ENCODE measurements at places on chromosomes 5 and 9.

DNA sequence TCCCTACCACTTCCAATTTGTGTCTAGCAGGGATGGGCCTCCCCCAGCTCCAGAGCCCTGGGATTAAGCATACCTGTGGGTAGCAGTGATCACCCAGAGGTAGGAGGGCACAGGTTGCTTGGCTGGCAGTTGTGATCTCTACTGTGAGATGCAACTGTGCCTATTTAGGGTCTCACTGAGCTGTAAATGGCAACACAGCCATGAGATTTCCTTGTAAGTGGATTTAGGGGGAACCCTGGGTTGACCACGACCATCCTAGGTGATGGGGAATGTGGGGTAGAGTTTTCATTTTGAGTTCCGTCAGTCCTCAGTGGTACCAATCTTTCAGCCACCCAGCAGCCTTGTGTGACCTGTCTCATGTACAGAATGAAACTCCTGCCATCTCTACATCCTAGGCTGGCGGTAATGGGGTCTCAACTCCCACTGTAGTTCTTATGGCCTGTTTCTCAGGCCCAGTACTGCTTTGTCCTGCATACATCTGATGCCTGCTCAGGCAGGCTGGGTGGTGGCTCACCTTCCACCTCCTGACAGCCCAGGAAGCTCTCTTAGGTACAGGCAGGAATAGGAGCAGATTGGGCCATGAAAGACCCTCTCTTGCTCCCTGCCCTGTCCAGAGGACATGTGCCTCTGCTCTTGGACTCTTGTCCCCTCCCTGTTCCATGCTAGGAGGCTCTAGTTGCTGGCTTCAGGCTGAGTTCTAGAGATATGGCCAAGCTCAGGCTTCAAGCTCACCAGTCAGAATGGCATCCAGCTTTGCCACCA is 8.1 kb downstream of the HNRNPAB start:
- DNase-seq = no peak

DNA sequence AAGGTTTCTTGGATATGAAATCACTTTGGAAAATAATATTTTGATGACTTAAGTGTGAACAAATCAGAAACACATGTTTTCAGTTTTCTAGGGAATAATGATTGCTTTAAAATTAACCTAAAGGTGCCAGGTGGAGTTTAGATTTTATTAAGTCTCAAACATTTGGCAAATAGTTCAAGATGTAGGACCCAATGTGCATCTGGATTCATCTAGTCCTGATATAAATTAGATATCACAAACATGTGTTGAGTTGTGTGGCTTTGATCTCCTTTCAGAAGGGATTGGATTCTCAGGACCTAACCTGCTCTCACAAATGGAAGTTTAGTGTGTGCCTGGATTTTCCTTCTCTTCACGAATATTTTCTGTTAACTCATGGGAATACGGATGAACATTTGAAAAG is 291.4 kb upstream of the ISL1 start:
- DNase-seq = no peak

GRCh38 chr9:16057541-16057940 is 504.7 kb downstream of the CCDC171 start:
- no peak for DNase-seq

DNA sequence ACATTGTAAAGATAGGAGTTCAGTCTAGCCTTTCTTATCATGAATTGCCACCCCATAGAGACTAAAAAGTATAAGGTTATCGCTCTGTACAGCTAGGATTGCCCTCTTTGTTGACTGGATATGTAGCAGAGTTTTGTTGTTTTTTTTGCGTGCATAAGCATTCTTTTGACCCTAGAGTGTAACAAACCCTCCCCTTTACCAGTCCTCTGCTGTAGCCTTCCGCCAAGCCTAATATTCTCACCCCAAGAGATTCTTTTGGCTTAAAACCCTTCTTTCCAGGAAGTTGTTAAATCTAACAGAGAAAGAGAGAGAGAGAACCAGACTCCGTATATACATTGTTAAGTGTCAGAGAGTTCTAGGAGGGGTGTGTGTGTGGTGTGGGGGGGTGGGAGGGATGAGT is 113.9 kb downstream of the FGF1 start:
- DNase-seq = no peak

- DNase-seq = no peak
Measured at GRCh38 chr9:77865385-77866047, 166.1 kb downstream of the GNAQ start.

DNA sequence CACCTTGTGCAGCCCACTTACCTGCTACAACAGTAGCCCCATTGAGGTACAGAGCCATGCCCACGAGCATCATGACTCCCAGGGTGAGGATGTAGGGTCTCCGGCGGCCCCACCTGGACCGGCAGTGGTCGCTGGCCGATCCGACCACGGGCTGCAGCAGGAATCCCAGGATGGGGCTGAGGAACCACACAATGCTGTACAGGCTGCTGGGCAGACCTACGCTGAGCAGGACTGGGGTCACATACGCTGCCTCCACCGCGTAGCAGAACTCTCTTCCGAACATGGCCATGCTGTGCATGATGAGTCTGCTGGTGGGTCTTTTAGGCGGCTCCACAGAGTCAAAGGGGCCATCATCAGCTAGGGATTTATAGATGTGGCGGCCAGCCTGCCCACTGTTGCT is 315 bp downstream of the SLC45A2 start:
- DNase-seq = no peak

DNA sequence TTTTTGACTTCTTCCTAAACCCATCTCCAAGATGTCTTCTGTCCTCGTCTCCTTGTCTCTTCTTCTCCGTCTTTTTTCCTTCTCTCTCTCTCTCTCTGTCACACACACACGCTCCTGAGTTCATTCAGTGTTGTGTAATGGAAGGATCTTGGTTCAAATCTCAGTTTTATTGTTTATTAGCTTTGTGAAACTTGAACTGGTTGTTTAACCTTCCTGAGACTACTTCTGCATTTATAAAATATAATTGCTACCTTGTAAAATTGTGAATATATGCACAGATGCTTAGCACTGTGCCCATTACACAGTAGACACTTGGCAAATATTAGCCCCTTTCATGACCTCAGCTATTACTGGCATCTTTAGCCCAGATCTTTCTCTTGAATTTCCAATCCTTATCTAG is 2.4 kb upstream of the NADK2 start:
- DNase-seq = no peak

DNA sequence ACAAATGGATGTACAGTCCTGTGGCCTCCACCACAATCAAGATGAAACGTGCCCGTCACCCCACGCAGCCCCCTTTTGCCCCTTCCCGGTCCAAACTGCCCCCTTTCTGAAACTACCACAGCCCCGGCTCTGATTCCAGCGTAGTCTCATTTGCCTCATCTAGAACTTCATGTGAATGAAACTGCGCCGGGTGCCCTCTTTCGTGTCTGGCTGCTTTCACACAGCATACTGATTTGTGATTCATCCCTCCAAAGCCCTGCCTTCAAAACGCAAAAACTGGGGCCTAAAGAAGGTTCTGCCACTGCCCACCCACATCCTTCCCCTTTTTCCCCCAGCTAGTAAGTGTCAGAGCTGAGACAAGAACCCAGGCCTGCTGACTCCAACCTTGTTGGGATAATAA is 31.5 kb upstream of the NCS1 start:
- DNase-seq = no peak

- no peak for DNase-seq
Measured at GRCh38 chr5:79464695-79465332, 49.1 kb downstream of the HOMER1 start.

DNA sequence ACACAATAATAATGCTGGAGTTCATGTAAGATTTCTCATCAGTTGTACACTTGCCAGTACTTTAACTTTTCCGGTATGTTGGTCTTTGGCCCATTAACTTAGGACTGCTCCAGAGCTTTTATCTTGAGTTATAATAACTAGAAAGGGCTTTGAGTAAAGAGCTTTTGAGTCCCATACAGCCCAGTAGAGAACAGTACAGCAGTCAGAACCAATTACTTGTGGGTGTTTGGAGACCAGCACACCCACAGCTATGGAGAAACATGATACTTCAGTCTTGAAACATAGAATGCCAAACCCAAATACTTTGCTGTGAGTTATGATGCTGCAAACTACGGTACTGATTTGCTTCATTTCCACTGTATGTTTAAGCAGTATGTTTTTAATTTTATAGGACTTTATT is 374.3 kb downstream of the CCDC171 start:
- DNase-seq = no peak

DNA sequence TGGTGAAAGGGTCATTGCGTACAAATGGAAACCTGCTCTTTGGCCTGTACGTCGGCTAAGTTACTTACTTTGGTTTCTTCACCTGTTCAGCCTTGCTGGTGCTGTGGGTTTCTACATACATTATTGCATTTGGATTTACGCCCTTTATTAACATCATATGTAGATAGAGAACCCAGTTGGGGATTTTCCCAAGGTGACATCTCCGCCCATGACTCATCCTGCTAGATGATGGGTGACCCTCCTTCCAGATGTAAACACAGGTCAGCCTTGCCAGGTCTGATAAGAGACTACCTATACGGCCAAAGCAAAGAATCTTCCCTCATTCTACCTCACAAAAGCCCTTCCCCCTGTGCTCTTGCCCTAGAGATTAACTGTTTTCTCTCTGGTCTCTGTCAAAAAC is 360.9 kb downstream of the KDM4C start:
- no peak for DNase-seq

DNA sequence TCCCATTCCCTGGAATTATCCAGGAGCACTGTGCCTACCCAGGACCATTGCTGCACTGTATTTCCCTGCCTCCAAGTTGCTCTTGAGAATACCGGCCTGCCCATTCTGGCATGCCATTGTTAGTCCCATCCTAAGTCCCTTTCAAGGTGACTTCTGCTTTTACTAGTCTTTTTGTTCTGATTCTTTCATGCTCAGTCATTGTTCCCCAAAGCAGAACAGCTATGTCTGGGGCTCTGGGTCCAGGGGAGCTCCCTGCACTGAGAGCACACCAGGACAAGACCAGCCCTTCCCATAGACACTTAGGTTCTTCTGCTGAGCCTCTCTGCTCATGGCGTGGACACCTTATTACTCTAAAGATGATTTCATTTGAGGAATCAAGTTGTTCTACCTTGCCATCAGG is 388.9 kb upstream of the KLF4 start:
- DNase-seq = no peak

- no peak for DNase-seq
Measured at GRCh38 chr5:54820346-54821134, 164.9 kb downstream of the ESM1 start.

- no peak for DNase-seq
Measured at GRCh38 chr5:103829585-103829984, 267.0 kb upstream of the NUDT12 start.

DNA sequence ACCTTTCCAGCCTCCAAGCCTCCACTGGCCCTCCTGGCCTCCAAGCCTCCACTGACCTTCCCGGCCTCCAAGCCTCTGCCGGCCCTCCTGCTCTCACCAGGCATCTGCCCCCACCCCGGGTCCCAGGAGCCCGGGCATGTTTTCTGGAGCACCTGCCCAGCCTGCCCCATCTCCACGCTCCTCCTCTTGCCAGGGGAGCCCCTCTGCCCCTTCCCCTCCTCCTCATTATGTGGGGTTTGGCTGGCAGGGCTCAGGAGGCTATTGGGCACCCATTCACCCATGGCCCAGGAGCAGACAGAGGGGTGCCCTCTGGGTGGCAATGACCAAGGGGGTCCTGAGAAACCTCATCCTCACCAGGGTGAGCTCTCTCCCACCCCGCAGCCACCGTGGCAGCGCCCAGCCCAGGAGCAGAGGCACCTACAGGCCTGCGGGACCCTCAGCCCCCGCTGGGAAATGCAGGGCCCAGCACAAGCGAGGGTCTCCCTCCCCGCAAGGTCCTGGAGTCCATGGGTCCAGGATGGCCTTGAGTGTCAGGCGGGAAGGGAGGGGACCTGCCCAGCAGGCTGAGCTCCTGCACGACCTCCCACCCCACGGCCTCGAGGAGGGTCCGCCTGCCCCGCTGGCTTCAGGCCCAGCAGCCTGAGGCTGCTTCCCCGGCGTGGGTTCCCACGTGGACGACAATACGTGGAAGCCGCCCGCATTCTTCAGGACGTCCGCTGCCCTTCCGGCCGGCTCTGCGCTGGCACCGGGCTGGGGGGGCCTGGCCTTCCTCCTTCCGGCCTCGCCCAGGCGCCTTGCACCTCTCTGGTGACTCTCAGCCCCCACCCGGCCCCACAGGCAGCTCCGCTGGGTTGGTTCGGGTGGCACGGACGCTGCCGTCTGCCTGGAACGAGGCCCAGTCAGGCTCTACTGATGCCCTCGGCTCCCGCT is 51.4 kb upstream of the NRARP start:
- DNase-seq = no peak

- no peak for DNase-seq
Measured at GRCh38 chr5:32130865-32131264, 43.3 kb downstream of the GOLPH3 start.

DNA sequence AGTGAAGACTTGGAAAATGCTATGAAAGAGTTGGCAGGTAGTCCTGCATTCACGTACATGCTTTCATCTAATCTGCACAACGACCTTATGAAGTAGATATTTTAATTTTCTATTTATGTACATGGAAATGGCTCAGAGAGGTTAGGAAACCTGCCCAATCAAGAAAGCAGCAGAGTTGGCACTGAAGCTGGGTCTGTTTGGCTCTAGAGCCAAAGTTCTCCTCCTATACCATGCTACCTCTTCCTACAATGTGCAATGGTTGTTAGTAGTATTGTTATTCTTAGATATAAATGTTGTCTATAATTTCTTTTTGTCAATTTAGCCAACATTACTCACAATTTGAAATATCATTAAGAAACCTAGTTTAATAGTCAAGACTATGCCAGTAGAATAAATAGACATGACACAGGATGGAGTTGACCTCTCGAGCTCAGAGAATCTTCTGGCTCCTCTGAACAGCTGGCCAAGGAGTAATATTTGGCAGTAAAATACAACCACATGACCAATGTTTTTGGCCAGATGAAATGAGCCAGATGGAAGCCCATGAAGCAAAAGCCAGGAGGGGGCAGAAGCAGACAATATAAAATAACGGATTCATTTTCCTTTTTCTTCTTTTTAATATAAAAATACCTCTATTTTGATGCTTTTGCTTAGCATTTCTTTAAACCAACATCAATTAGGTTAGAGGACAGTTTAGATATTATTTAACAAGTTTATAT is 542.3 kb downstream of the PDE4D start:
- no peak for DNase-seq

DNA sequence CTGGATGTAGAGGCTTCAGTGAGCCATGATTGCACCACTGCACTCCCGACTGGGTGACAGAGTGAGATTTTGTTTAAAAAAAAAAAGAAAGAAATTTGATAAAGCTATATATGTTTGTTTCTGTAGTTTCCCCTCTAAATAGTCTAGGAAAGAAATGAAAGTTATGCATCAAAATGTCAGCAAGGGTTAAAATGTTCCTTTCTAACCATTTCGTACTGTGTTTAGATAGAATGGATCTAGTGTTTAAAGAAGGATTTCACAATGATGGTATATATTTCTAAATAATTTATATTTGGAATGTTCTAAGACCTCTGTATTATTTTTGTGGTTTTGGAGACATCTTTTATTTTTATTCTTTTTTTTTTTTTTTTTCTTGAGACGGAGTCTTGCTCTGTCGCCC is 22.7 kb downstream of the TEK start:
- DNase-seq = no peak
